Kidney (tissue), 22 donors: ENCODE measurements at places on chromosomes 1 and 21. TPM values are rescaled to one million over a fixed set of nuclear protein-coding genes. Genes with fewer than 3 reads are reported as not detected.

The CAPN9 gene
- polyA plus RNA-seq: not detected

DNA sequence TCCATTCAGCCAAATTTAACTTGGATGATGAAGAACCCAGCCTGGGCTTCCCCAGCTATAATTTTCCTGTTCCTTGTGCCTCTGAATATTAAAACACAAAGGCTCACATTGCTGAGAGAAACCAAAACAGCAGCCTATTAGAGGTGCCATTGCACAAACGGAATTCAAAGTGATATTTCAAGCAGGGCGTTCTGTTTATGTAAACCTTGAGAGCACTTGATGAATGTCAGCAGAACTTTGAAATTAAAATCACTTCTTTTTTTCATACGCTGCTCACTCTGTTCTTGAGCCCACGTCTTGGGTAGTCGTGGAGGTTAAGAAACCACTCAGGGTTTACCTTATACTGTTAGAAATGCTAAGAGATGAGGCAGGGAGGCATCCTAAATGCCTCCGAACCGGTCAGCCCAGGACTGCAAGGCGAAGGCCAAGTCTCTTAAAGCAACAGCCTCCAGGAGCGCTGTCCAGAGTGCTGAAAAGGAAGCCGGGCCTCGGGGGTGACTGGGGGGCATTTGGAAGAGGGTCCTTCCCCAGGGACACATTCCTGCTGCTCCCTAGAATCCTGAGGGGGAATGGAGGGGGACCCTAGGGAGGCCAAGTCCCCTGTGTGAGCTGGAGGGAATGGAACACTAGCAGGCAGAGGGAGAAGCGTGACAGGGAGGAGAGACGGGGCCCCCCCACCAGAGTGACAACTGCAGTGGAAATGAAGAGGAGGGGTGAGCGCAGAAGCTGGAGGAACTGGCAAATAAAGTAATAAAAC is 154.8 kb upstream of the VAMP3 start:
- H3K4me3 ChIP-seq: no peak overlapping the region
- no peaks in the 10 kb centered on the region for H3K4me1 ChIP-seq
- no peaks in the 10 kb centered on the region for H3K36me3 ChIP-seq
- peak; percentile 80 for DNase-seq

DNA sequence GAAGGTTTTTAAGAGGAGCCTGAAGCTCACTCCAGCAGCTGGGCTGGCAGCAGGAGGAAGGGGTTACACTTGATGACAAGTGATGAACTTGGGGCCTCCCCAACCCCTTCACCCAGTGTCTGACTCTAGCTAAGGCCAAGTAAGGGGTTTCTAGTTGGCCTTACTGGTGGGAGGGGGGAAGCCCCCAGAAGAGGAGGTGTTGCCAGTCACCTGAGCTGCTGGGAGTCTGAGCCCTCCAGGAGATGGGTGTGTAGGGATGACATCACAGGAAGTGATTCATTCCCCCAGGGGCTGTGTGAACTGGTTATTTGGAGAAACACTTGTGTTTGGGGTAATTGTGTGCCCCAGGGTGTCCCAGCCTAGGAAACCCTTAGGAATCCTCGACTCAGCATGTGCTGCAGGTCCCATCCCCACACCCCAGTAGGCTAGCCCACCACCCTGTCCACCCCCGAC is 3.1 kb downstream of the PADI1 start:
- H3K27ac ChIP-seq: no peak overlapping the region
- no peak overlapping the region for H3K4me3 ChIP-seq
- DNase-seq: no peak
- no peaks in the 10 kb centered on the region for H3K36me3 ChIP-seq

- H3K4me1 ChIP-seq: no peaks in the 10 kb centered on the region
- no peak overlapping the region for H3K4me3 ChIP-seq
- no peaks in the 10 kb centered on the region for H3K36me3 ChIP-seq
These were observed 5.5 kb upstream of the OLFML2B start for GRCh38 chr1:162029157-162029556.

GRCh38 chr1:211738691-211739301 is 63.4 kb upstream of the NEK2 start:
- no peak for DNase-seq
- no peaks in the 10 kb centered on the region for H3K36me3 ChIP-seq

GRCh38 chr1:241532864-241533263 is 686 bp downstream of the KMO start:
- H3K27me3 ChIP-seq: no peaks in the 10 kb centered on the region
- DNase-seq: peak; percentile 12
- H3K4me1 ChIP-seq: no peaks in the 10 kb centered on the region
- no peaks in the 10 kb centered on the region for H3K36me3 ChIP-seq
- peak overlapping the region; percentile 49 for H3K4me3 ChIP-seq
- H3K27ac ChIP-seq: no peak overlapping the region
